ENCODE measurements at places on chromosomes 16 and 17.

DNA sequence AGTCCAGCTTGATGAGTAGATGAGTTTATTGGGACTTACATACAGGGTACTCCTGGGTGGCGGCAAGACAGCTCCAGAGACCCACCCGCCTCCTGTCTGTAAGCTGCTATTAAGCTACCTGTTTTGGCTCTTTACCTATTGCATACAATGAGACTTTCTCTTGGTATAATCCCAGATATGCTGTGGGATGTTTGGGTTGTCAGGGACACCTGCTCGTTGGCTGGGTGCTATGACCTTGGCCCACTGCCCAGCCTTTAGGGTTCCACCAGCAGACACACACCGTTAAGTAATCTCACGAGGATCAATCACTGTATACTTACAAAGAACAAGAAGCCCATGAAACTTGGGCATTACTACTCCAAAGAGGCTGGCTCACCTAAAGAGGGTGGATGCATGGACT, 116.4 kb downstream of the NPIPB5 start:
- DNase-seq, result no peak

- DNase-seq, result no peak
These were observed 1.2 kb downstream of the CPD start for GRCh38 chr17:30379903-30380381.

GRCh38 chr17:20121359-20122253, 112.4 kb downstream of the SPECC1 start:
- DNase-seq, result peak; percentile 62

GRCh38 chr17:60390186-60390585, 1.7 kb downstream of the USP32 start:
- DNase-seq, result no peak

- no peak for DNase-seq
These were observed 6.4 kb downstream of the CASKIN2 start for GRCh38 chr17:75508931-75509361.

GRCh38 chr16:77277141-77277540, 77.9 kb downstream of the SYCE1L start:
- DNase-seq, result no peak

- DNase-seq, result no peak
These were observed 7.9 kb upstream of the SMARCD2 start for GRCh38 chr17:63850401-63850800.

DNA sequence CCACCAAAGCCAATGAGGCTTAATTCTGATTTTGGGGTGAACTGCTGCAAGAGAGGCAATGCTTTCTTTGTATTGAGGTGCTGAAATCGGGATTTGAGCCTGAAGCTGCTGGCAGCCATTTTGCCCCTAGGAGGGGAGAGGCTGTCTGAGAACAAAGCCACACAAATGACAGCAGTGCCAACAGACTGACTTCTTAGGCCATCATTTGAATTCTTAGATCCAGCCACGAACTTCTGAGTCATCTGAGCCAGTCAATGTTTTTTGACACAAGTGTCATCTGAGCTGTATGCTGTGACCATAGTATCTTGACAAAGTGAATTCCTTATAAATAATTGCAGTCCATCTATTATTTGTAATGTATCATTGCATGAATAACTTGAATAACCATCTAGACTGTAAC, 29.0 kb downstream of the HYDIN start:
- DNase-seq, result no peak

DNA sequence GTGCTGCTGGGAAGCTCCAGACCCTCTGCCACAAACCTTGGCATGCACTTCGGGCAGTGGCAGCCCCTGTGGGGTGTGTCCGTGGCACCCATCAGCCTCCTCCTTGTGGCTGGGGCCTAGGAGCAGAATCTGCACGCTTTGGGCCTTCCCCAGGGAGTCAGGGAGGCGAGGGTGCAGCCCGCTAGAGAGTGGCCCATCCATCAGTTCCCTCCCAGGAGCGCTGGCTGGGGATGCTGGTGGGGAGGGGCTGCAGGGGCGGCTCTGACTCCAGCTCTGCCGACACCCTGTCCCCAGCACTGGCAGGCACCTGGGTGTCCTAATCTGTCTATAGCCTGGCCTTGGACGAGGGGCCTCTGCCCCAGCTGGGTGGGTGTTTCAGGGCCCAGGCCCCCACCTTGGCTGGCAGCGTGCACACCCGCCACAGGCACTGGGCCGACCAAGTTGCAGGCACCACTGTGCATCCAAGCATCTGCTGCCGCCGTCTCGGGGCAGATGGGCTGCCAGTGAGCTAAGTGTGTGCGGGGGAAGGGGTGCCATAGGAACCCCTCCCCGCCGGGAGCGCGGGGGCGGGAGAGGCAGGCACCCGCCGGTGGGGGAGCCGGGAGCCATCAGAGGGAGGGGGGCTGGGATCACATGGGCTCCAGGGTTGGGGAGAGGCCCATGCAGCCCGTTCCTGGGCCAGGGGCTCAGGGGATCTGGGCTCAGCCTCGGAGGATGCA, 30.2 kb downstream of the ENDOV start:
- no peak for DNase-seq

- DNase-seq, result no peak
These were observed 349.6 kb downstream of the KIF2B start for GRCh38 chr17:54172096-54172984.

DNA sequence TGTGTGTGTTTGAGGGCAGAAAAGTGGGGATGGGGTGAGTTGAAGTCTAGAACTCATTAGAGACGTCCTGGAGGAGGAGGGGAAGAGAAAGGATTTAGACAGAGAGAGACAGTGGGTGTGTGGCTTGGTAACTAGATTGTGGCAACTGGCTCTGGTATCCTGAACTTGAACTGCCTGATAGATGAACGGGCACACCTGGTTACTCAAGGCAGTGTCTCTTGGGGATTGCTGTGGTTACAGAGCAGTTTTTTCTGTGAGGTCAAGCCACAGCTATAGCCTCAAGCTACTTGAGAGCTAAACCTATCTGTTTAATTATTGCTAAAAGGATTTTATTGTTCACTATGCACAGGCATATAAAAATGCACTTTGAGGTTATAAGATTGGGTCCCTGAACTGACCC, 29.8 kb upstream of the MYH2 start:
- DNase-seq, result no peak

DNA sequence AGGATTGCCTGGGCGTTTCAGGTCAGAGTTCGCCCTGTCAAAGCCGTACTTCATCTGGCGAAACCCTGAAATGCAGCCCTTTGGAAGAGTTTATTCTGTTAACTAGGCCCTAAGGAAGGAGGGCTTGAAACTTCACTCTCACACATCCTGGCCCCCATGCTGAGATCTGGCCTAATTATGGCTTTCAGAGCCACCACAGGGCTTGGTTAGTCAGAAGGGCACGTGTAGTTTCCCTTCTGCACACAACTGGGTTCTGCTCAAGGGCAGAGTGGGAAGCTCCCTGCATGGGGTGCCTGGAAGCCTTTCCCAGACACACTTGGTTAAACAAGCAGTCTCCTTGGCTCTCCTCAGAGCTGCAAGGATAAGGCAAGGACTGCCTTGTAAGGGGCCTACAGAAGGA, 397.3 kb downstream of the SHISA9 start:
- no peak for DNase-seq

GRCh38 chr16:86881118-86881510, 302.8 kb downstream of the FOXL1 start:
- no peak for DNase-seq

DNA sequence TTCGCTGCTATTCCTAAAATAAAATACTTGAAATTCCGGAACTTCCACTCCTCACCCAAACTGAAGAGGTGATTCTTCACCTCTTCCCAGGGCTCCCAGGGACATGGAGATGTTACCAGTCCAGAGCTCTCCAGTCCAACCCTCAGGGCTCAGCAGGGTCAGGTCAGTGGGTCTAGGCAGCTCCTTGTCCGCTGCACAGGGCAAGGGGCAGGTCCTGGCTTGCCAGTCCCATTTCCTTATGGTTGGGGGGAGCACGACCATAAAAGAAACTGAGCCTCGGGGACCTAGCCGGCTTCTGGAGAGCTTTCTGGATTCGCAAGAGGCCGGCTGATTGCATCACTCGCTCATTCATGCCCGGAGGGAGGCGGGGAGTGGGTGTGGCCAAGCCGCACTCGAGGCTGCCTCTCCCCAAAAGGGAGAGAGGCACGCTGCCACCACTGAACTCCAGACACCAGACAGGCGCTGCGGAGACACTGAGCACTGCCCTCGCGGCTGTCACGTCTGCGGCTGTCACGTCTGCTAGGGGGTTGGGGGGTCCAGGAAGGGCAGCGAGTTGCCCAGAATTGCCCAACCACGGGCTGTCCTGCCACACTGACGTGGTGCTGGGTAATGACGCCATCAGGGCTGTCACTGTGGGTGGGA, 15.8 kb downstream of the SLC7A5 start:
- DNase-seq, result peak; percentile 76

DNA sequence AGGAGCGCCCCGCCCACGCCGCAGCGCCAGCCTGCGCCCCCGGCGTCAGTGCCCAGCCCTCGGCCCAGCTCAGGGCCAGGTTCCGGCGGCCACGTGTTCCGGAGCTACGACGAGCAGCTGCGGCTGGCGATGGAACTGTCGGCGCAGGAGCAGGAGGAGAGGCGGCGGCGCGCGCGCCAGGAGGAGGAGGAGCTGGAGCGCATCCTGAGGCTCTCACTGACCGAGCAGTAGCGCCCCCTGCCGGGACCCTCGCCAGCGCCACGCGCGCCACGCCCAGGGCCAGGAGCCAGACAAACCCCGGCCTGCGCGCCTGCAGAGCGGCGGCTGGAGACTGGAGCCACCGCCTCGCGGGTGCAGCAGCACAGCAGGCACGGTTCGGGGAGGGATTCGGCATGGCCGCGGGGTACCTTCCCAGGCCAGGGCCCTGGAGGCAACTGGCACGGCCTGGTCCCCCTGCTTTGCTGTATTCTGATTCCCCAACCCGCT, 9.3 kb downstream of the CORO6 start:
- DNase-seq, result no peak

DNA sequence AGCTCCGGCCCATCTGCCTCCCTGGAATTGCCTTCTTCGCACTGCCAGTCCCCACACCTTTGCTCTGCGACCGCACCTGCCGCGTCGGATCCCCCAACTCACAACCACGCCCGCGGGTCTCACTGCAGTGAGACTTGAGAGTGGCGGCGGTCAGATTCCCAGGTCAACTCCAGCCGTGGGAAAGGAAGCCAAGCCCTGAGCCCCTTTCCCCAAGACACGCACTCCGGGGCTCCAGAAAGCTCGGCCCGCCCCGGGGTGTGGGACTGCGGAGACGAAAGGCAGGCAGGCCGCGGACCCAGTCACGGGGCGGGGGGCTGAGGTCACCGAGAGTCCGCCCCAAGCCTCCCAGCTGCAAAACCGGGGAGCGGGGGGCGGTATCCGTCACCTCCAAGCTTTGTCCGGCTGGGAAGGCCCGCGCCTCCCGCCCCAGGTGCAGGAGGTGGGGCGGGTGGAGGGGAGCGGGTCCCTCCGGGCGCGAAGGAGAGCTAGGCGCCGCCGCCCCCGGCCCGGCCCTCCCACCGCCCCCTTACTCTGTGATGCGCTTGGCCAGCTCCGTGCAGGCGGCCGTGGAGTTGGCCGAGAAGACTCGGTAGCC, 615 bp downstream of the PRPSAP1 start:
- no peak for DNase-seq

DNA sequence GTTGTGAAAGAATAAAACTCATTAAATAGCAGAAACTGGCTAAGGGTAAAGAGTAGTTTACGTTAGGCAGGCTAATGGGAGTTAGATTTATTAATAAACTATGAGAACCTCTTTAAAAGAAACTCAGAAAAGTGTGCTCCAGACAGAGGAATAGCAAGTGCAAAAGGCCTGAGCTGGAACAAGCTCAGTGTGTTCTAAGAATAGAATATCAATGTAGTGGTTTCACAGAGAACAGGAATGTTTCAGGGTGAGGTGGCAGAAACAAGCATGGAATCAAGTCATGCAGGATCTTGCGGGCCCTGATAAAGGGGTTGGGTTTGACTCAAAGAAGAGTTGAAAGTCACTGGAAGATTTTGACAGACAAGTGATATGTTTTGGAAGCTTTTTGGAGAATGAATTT, 164.0 kb upstream of the HS3ST3A1 start:
- no peak for DNase-seq

GRCh38 chr16:70737377-70738082, 51.7 kb upstream of the MTSS2 start:
- DNase-seq, result no peak

DNA sequence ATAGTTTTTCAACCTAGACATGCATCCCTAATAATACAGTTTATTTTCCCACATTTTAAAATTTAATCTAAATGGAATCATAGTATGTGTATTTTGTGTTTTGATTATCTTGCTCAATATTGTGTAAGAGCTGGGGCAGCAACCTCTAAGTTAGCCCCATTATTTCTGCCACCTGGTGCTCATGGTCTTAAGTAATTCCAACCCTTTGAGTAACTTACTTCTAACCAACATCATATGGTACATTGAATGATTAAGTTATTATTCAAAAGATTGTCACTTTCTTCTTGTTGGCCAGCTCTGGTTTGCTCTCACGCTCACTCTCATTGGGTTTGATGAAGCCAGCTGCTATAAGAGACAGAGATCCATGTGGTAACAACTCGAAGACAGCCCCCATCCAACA, 3.9 kb upstream of the KRTAP4-3 start:
- no peak for DNase-seq

DNA sequence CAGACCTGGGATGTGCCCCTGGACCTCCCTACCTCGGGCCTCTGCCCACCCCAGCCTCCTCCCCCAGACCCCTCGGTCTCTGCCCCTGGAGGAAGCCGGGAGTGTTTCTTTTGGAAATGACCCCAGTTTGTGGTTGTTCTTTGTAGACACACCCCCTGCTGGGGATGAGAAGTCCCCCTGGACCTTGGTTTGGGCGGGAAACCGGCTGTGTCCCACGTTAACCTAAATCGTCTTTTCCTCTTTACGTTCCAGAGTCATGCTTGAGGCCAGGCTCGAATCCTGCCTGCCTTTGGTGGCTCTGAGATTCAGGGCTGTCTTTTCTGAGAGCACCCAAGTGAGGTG, 116.6 kb downstream of the METRNL start:
- no peak for DNase-seq

- DNase-seq, result no peak
These were observed 41.7 kb downstream of the PIK3R5 start for GRCh38 chr17:8923762-8924161.

- no peak for DNase-seq
These were observed 116.5 kb downstream of the PARN start for GRCh38 chr16:14513389-14514107.

DNA sequence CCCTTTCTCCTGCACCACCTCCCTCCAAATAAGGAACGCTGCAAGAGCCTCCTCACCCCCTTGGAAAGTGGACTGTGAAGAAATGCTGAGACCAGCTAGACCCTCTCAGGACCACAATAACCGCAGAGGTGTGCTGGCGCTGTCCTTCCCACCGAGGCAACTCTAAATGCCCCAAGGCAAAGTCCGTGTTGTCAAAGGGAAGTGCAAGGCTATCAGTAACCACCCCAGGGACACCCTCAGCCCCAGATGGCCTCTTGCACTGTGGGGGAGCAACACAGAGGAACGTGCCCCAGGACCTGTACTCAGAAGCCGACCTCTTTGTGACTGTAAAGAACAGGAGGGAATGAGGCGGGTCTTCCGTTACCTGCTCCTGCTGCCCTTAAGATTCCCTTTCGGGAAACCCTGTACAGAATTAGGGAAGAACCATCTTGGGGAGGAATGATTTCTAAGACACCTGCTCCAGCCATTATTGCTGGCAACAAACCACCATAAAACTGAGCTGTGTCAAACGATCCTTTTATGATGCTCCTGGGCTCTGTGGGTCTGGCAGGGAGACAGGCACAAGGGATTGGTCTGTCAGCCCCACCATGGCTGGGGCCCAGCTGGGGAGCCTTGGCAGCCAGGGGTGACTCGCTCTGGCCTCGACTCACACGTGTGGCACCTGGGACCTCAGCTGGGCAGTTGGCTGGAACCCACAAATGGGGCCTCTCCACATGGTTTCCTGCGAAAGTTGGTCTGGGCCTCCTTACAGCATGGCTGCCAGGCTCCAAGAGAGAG, 14.6 kb upstream of the MED9 start:
- no peak for DNase-seq

- no peak for DNase-seq
These were observed 35.8 kb downstream of the N4BP1 start for GRCh38 chr16:48574140-48574539.
